ENCODE measurements at places on chromosomes 5 and 9. TPM values are rescaled to one million over a fixed set of nuclear protein-coding genes. Genes with fewer than 3 reads are reported as not detected.

DNA sequence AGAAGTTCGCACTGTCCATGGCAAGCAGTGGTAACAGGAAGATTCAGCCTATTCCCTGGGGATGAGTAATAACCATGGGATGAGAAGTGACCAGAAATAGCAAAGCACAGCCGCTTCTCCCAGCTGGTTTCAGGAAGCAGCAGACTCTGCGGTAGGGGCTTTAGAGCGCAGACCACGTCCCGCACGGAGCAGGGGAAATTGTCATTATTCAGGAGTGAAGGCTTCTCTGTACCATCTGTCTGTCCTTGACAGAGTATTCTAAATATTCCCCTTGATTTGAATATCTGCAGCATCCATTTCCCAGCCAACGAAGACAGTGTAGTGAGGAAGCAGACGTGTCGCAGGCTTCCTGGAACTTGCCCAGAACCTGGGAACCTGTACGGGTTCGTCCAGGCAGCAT, 159.6 kb downstream of the NXNL2 start:
- no peak for DNase-seq

DNA sequence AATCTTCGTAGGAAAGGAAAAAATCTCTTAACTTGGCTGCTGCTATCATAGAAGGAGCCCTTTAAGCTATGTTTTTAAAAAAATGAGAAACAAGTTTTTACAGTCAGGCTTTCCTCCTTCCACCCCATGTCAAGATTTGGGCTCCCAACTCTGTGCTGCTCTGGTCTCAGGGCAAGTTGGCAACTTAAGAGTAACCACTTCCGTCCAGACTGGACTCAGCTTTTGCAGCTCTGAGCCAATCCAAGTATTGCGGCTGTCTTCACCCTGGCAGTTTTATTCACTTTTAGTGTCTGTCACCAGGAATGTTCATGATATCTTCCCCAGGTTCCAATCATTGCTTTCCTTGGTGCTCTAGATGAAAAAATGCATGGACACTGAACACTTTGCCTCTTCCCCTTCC, 115.9 kb upstream of the GAS1 start:
- no peak for DNase-seq

DNA sequence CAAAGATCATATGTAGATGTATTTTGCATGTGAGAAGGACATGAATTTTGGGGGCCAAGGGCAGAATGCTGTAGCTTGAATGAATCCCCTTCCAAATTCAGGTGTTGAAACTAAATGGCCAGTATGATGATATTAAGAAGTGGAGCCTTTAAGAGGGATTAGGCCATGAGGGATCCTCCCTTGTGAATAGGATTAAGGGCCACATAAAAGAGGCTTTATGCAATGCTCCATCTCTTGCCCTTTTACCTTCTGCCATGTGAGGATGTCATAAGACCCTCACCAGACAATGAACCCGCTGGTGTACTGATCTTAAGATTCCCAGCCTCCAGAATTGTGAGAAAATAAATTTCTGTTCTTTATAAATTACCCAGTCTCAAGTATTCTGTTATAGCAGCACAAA, 206.1 kb downstream of the YTHDC2 start:
- DNase-seq: no peak

- DNase-seq: no peak
Measured at GRCh38 chr5:96896276-96896675, 20.0 kb downstream of the ERAP2 start.

DNA sequence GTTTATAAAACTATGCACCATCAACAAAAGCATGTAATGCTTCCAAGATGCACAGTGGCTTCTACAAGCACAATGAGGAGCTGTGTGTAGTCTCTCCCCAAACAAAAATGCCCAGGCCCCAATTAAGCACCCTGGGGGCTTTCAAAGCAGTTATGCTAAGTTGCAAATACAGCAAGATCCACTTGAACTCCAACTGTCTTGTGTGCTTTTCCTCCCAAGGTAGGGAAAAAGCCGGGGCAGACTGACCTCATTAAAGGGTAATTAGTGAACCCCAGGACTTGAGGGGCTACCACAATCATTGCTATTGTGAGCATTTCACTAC, 13.1 kb downstream of the ZNF608 start:
- DNase-seq: no peak

GRCh38 chr9:120901755-120902568, 24.6 kb downstream of the TRAF1 start:
- DNase-seq: no peak

Gene TCF7
- 2.8 TPM for total RNA-seq

Gene TLR4
- total RNA-seq: 16.8 TPM

- no peak for DNase-seq
Measured at GRCh38 chr5:148012801-148013200, 51.0 kb upstream of the SPINK5 start.
